ENCODE measurements at places on chromosomes 12 and 14.

DNA sequence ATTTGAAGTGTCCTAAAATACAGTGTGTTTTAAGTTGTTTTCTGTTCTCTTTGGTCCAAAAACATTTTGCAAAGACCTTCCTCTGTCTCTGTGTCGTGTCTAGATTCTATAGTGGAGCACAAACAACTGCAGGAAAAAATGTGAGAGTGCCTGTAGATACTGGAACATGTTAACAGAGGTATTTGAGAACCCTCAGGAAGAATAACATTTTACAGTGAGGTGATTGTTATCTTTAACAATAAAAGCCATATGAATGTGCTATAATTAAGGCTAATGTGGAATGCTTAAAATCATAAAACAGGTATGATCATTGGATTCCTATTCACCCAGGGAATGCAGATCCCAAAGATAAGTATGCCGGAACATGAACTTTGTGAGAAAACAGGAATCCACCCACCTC, 98.0 kb downstream of the SAMD4A start:
- no peak for DNase-seq

- no peak for DNase-seq
Measured at GRCh38 chr12:52629281-52630007, 11.1 kb upstream of the KRT73 start.

- DNase-seq, result no peak
Measured at GRCh38 chr12:15227004-15227679, 5.9 kb upstream of the RERG start.

- DNase-seq, result no peak
Measured at GRCh38 chr14:38828183-38828827, 274.7 kb downstream of the SEC23A start.

DNA sequence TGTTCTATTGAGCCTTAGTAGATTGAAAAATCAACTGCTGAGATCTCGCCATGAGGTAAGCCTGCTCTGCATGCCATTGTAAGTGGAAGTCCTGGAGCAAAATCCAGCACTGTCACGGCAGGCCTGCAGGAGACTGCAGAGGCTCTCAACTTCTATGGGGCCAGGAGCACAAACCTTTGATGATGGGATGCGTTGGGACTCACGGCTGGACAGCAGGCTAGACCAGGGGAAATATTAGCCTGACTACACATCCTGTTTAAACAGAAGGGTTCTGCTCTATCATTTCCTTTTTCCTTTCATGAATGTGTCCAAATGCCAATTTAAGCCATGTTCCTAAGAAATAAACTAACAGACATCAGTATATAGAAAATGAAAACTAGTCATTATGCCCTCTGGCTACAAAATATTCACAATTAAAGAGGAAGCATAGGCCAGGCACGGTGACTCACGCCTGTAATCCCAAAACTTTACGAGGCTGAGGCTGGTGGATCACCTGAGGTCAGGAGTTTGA, 33.9 kb upstream of the RASSF8 start:
- DNase-seq, result no peak

DNA sequence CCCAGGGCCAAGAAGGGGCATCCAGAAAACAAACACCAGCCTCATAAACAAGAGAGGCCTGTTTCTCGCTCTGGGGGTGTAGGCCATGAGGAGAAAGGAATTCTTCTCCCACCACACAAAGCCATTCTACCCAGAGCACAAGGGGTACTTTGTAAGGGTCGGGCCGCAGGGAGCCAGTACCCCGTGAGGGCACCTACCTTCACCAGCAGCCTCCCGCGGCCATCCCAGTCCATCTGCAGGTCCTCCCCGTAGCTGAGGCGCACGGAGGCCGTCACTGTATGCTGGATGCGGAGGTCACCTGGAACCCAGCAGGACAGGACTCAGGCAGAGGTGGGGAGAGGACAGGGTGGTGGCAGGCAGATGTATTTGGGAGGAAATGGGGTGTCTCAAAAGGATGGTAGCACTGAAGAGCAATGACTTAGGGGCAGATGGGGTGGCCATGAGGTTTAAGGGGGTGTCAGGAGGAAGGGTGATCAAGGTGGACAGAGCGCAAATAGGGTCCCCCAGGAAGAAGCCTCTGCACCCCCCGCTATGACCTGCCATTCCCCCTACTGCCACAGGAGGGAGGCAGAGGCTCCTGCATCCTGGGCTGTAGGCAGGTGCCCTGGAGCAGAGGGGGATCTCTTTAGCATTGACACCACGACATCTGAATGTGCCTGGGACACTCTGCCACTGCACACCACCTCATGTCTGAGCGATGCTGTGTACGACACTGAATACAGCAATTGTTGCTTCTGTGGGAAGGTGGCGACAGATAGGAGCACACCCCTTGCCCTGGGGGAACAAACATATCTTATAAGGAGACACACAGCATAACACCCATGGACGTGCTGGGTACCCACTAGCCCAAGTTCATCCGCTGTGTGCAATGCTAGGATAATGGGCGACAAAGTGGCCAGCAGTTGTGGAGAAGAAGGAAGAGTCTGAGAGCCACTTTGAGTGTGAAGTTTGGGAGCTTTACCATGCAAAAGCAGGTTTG, 61.4 kb downstream of the VWF start:
- DNase-seq, result peak; percentile 3

DNA sequence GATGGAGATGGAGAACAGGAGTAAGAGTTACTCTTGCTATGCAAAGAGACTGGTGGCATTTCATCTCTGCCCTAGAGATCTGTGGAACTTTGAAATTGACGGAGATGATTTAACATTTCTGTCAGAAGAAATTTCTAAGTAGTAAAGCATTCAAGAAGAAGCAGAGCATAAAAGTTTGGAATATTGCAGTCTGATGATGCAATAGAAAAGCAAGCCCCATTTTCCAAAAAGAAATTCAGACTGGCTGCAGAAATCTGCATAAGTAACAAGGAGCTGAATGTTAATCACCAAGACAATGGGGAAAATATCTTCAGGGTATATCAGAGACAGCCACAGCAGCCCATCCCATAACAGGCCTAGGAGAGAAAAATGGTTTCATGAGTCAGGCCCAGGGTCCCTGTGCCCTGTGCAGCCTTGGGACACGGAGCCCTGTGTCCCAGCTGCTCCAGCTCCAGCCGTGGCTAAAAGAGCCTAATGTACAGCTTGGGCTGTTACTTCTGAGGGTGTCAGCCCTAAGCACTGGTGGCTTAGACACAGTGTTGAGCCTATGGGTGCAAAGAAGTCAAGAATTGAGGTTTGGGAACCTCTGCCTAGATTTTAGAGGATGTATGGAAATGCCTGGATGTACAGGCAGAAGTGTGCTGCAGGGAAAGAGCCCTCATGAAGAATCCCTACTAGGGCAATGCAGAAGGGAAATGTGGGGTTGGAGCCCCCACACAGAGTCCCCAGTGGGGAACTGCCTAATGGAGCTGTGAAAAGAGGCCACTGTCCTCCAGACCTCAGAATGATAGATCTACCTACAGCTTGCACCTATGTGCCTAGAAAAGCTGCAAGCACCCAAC, 616.6 kb downstream of the SLC16A7 start:
- no peak for DNase-seq

DNA sequence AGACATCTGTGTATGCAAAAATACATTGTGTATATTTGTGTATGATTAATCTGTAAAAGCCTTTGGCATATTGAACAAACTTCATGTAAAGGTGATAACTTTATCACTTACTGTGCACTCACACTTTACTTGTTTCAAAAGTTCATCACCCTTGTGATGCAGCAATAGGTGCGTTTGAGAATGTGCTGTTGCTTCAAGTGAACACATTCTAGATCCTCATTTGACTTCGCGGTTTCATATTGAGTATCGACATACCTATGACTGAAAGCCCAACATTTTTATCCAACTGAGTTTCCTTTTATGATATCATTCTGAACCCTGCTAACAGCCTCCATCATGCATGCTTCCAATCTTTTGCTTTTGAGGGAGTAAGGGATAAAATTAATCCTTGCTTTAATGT, 1086.9 kb downstream of the TMEM121 start:
- no peak for DNase-seq

GRCh38 chr14:37591311-37591940, 3.6 kb downstream of the FOXA1 start:
- DNase-seq, result peak; percentile 74

DNA sequence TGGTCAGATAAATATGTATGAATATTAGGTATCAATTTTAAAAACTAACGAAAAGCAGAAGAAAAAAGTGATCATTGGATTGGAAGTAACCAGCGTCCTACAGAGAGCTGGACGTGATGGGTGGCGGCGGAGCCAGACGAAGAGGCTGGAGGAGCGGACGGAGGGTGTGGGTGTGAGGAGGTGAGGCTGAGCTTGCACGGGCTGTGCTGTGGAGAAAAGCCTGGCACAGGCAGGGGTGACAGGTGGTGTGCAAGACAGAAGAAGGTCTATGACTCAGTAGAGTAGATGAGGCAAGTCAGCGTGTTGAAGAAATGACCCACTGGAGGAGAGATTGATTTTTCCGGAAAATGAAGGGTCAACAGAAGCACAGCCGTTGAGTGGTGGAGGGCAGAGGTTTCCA, 56.4 kb downstream of the FZD10 start:
- no peak for DNase-seq

Data from NCI-H748 treated with DMSO at 0.1 percent for 48 hours (cell line).